Left ventricle myocardium inferior (tissue), 1 donor: ENCODE measurements at places on chromosomes 3 and 15. TPM values are rescaled to one million over a fixed set of nuclear protein-coding genes. Genes with fewer than 3 reads are reported as not detected.

GRCh38 chr3:188351648-188352047 lies 197.7 kb downstream of the LPP start:
- no peak overlapping the region for H3K4me3 ChIP-seq
- DNase-seq = no peak
- no peaks in the 10 kb centered on the region for H3K27me3 ChIP-seq
- peak overlapping the region; percentile 87 for H3K27ac ChIP-seq
- H3K4me1 ChIP-seq = peaks cover 57% of the 10 kb centered on the region

- no peak overlapping the region for H3K4me3 ChIP-seq
- no peak overlapping the region for H3K27ac ChIP-seq
- peaks cover 40% of the 10 kb centered on the region for H3K4me1 ChIP-seq
Measured at GRCh38 chr15:89004726-89005030, 83.6 kb upstream of the ABHD2 start.

DNA sequence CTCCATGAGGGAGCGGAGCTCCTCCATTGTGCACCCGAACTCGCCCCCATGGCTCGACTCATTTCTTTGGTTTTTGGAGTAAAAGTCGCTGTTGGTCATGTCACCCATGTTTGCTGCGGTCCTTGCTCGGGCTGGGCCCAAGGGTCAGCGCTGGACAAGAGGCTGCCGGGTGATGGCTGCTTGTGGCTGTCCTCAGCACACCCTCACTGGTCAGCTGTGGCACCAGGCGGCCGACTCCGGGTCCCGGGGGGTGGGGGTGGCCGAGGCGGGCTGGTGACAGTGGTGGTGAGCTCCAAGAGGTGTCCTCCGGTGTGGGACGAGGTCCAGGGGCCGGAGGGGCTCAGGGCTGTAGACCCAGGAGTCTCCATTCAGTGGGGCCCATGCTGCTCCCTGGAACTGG lies 56.0 kb downstream of the ATP2B2 start:
- H3K36me3 ChIP-seq = no peaks in the 10 kb centered on the region
- H3K4me3 ChIP-seq = no peak overlapping the region
- H3K27ac ChIP-seq = no peak overlapping the region
- peaks cover 78% of the 10 kb centered on the region for H3K27me3 ChIP-seq
- no peaks in the 10 kb centered on the region for H3K4me1 ChIP-seq

GRCh38 chr15:42155546-42156242 lies 742 bp downstream of the PLA2G4F start:
- H3K4me1 ChIP-seq = peaks cover 72% of the 10 kb centered on the region
- peaks cover 12% of the 10 kb centered on the region for H3K36me3 ChIP-seq
- H3K27ac ChIP-seq = peak overlapping the region; percentile 78
- H3K4me3 ChIP-seq = peak overlapping the region; percentile 55

DNA sequence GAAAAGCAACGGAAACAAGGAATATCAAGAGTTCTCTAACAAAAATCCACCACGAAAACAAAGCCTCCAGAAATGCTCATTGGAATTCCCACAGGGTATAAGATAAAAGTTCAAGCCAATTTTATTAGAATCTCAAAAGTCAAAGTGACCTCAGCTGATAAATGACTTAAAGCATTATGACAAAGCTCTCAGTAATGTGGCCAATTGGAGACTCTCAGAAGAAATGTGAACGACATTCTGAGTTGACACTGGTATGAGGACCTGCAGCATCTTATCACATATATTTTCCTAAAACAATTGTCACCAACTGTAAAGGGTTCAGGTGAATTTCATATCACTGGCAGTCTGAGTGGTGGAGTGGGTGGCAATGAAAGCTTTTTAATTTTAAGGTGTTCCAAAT lies 199.1 kb downstream of the FOXP1 start:
- no peak overlapping the region for H3K4me3 ChIP-seq
- no peak overlapping the region for H3K27ac ChIP-seq
- H3K4me1 ChIP-seq = peaks cover 29% of the 10 kb centered on the region
- DNase-seq = no peak
- H3K36me3 ChIP-seq = no peaks in the 10 kb centered on the region

DNA sequence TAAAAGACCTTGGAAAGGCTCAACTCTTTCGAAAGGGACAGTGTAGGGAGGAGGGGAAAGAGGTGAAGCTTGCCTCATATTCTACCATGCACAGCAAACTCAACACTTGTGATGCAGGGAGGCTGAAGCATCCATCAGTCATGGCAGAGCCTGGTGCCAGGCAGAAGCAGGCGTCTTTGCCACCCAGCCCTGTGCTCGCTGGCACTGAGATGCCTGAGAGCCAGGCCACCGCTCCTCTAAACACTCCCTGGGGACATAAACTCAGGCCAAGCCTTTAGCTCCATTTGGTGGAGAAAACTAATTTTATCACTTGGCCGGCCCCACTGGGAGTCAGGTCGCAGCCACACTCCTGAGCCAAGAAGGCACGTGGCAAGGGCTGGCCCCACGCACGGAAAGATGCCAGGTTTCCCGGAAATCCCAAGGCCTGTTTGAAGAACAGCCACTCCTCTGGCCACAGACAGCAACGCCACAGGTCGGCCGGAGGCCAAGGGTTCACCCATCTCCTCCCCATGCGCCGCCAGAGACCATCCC lies 30.7 kb downstream of the XXYLT1 start:
- H3K36me3 ChIP-seq = no peaks in the 10 kb centered on the region
- H3K4me3 ChIP-seq = no peak overlapping the region
- H3K4me1 ChIP-seq = peaks cover 27% of the 10 kb centered on the region
- peak overlapping the region; percentile 34 for H3K27ac ChIP-seq

DNA sequence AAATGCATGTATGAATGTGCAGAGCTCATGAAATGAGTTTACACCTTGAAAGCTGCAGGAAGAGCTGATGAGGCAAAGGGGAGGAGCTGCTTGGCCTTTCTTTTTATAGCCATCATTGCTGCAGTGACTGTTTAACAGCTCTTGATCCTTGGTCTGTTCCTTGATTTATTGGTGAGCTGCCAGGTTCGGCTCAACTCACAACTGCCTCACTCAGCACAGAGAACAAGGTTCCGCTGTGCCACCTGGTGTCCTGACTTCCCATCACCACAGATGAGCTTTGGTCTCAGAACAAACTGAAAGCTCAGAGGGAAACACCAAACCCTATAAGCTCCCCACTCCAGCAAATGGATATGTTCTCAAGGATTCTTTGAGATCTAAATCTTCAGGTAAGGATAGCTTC lies 626.1 kb downstream of the MAGI1 start:
- no peak overlapping the region for H3K4me3 ChIP-seq
- peak; percentile 33 for DNase-seq
- no peaks in the 10 kb centered on the region for H3K27me3 ChIP-seq
- peak overlapping the region; percentile 61 for H3K27ac ChIP-seq

DNA sequence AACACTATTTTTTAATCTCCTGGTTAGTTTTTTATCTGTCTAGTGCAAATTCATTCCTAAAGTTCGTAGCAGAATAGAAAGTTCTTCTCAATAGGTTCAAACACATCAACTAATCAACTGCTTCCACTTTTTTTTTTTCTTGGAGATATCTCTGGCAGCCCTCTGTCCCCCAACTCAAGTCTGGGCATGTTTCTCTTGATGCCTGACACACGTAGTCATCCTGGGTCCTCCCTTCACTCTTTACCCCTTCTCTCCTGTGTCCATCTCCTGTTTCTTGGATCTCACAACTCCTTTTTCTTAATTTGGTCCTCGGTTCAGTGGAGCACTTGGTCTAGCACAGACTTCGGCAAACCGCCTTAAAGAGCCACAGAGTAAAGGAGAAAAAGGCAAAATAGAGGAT lies 14.4 kb downstream of the TNFAIP8L3 start:
- H3K4me3 ChIP-seq = no peak overlapping the region
- H3K4me1 ChIP-seq = peaks cover 43% of the 10 kb centered on the region
- DNase-seq = no peak
- no peaks in the 10 kb centered on the region for H3K36me3 ChIP-seq

DNA sequence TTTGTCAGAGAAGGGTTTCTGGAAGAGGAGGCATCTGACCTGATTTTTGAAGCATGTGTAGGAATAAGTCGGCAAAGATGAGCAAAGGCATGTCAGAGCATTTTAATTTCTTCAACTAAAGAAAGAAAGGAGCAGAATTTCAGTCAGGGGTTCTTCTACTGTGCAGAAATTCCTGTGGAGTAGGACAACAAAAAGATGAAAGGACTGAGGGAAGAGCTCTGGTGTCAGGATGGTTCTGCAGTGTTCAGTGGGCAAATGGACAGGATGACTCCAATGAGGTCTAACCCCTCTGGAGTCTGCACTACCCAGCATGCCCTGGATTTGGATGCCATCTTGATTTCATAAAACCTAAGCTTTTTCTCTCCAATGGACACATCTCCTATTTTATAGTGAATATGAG lies 47.7 kb upstream of the SIAH2 start:
- H3K27ac ChIP-seq = no peak overlapping the region
- no peaks in the 10 kb centered on the region for H3K27me3 ChIP-seq
- no peak for DNase-seq
- no peaks in the 10 kb centered on the region for H3K36me3 ChIP-seq
- no peak overlapping the region for H3K4me3 ChIP-seq

GRCh38 chr3:17322106-17322793 lies 420.2 kb downstream of the TBC1D5 start:
- H3K36me3 ChIP-seq = no peaks in the 10 kb centered on the region
- H3K4me1 ChIP-seq = peaks cover 16% of the 10 kb centered on the region
- H3K27me3 ChIP-seq = no peaks in the 10 kb centered on the region
- H3K4me3 ChIP-seq = no peak overlapping the region
- H3K27ac ChIP-seq = no peak overlapping the region

- peak overlapping the region; percentile 85 for H3K27ac ChIP-seq
- no peak for DNase-seq
- H3K4me1 ChIP-seq = peaks cover 40% of the 10 kb centered on the region
- H3K4me3 ChIP-seq = no peak overlapping the region
- peaks cover 15% of the 10 kb centered on the region for H3K36me3 ChIP-seq
- no peaks in the 10 kb centered on the region for H3K27me3 ChIP-seq
Measured at GRCh38 chr15:75902129-75902557, 1.5 kb upstream of the FBXO22 start.

DNA sequence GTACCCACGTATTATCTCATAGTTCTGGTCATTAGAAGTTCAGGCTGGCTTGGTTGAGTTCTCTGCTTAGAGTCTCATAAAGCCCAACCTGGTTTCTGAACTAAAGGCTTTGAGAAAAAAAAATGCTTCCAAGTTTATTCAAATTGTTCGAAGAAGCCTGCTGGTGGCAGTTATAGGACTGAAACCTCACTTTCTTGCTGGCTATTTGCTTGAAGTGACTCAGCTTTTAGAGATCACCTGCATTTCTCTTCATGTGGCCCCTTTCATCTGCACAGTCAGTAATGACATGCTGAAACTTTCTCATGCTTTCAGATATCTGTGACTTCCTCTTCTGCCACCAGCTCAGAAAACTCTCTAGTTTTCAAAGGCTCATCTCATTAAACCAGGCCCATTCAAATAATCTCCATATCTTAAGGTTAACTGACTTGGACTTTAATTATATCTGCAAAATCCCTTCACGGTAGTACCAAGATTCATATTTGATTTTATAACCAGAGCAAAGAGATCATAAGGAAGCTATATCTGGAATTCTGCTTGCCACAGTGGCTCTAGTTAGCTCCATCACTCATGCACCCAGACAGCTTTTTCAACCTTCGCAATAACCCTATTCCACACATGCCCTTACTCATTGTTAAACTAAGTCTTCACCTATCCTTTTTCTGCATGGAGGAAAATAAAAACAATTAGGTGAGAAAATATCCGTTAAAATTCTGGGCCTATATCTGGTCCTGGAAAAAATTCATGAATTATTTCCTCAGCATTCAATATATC lies 433.8 kb upstream of the CBLB start:
- H3K36me3 ChIP-seq = no peaks in the 10 kb centered on the region
- no peak overlapping the region for H3K4me3 ChIP-seq
- no peaks in the 10 kb centered on the region for H3K4me1 ChIP-seq
- no peak overlapping the region for H3K27ac ChIP-seq
- no peak for DNase-seq

Gene CACNA2D2
- 2.3 TPM for total RNA-seq

Gene PPARG
- 15.6 TPM for total RNA-seq

Gene TMEM45A
- total RNA-seq = 3.2 TPM

Gene SEMA3G
- 9.2 TPM for total RNA-seq

Gene VEPH1
- total RNA-seq = 0.16 TPM

Gene CHSY1
- total RNA-seq = 15.1 TPM

Gene ARPIN
- total RNA-seq = 11.4 TPM

Gene CFAP92
- 0.25 TPM for total RNA-seq

Gene FOXB1
- total RNA-seq = not detected

Gene HESX1
- total RNA-seq = 0.30 TPM
